Liver (tissue), 10 donors: ENCODE measurements at places on chromosomes 1 and 21. TPM values are rescaled to one million over a fixed set of nuclear protein-coding genes. Genes with fewer than 3 reads are reported as not detected.

IL19 gene
- polyA plus RNA-seq, result not detected

MFAP2 gene
- 0.68 TPM for polyA plus RNA-seq

ADORA3 gene
- polyA plus RNA-seq, result 5.6 TPM

C1orf94 gene
- not detected for polyA plus RNA-seq

CELA3A gene
- polyA plus RNA-seq, result 0.06 TPM

CA14 gene
- polyA plus RNA-seq, result 0.22 TPM

MYOG gene
- not detected for polyA plus RNA-seq

ETV3L gene
- polyA plus RNA-seq, result not detected

SPRR3 gene
- not detected for polyA plus RNA-seq

GPR25 gene
- polyA plus RNA-seq, result not detected

CFHR1 gene
- 1,028 TPM for polyA plus RNA-seq

PRMT2 gene
- 17.9 TPM for polyA plus RNA-seq

NBPF6 gene
- not detected for polyA plus RNA-seq

NUP210L gene
- polyA plus RNA-seq, result not detected

BCAR3 gene
- 10.3 TPM for polyA plus RNA-seq

FNDC5 gene
- polyA plus RNA-seq, result 0.43 TPM

KCNQ4 gene
- 0.20 TPM for polyA plus RNA-seq

MROH9 gene
- not detected for polyA plus RNA-seq

SPRR2E gene
- not detected for polyA plus RNA-seq

TCP10L gene
- polyA plus RNA-seq, result 3.7 TPM

C8A gene
- 363 TPM for polyA plus RNA-seq

NRIP1 gene
- polyA plus RNA-seq, result 3.8 TPM

TMEM82 gene
- 20.9 TPM for polyA plus RNA-seq

LRRC3 gene
- 11.1 TPM for polyA plus RNA-seq

GUK1 gene
- polyA plus RNA-seq, result 245 TPM

PROK1 gene
- not detected for polyA plus RNA-seq

PHF13 gene
- polyA plus RNA-seq, result 1.4 TPM

RPE65 gene
- polyA plus RNA-seq, result not detected

OR2M3 gene
- polyA plus RNA-seq, result not detected

SELL gene
- 1.5 TPM for polyA plus RNA-seq

OR10Z1 gene
- not detected for polyA plus RNA-seq

PLEKHG5 gene
- 0.81 TPM for polyA plus RNA-seq

BMP8B gene
- 0.19 TPM for polyA plus RNA-seq

ST6GALNAC3 gene
- polyA plus RNA-seq, result 3.0 TPM

EFHD2 gene
- polyA plus RNA-seq, result 12.8 TPM

RGS8 gene
- not detected for polyA plus RNA-seq

ADAMTS4 gene
- 0.21 TPM for polyA plus RNA-seq

KRTAP19-3 gene
- not detected for polyA plus RNA-seq

FAM163A gene
- polyA plus RNA-seq, result 0.07 TPM

LMNA gene
- polyA plus RNA-seq, result 60.4 TPM

KRTAP19-7 gene
- not detected for polyA plus RNA-seq

CRP gene
- 4,292 TPM for polyA plus RNA-seq

RPTN gene
- polyA plus RNA-seq, result not detected

GJC2 gene
- polyA plus RNA-seq, result not detected

TNFRSF1B gene
- polyA plus RNA-seq, result 7.2 TPM

KRTAP13-2 gene
- polyA plus RNA-seq, result not detected

IKBKE gene
- polyA plus RNA-seq, result 1.1 TPM

CLDN17 gene
- not detected for polyA plus RNA-seq
